ENCODE measurements at places on chromosomes 2 and 18. TPM values are rescaled to one million over a fixed set of nuclear protein-coding genes. Genes with fewer than 3 reads are reported as not detected.

DNA sequence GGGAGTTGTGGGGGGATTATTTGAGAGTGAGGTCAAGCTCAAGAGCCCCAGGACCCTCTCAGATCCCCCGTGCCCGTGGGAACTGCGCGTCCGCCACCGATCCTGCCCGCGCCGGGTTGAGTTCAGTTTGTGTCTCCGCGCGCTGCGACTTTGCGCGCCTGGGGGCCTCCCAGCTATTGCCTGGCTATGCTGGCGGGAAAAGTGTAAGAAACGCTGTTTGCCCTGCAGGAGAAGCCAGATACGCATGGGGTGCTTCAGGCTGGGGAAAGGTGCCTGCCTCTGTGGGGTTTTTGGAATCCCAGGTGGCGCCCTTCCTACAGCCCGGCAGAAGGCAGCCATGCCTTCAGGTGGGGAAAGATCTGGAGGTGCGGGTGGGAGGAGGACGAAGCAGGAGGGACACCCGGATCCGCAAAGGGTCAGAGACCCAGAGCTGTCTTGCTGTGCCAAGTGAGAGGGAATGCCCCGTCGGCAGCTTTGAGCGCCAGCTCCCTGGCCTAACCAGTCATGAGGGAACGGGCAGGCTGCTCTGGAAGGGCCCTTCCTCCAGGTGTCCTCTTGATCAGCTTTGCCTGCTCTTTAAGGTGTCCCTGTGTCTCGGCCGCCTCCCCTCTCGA lies 22.5 kb downstream of the TEX44 start:
- H3K36me3 ChIP-seq = no peaks in the 10 kb centered on the region
- no peaks in the 10 kb centered on the region for H3K27me3 ChIP-seq
- peak overlapping the region; percentile 92 for H3K4me3 ChIP-seq
- peak overlapping the region; percentile 95 for H3K27ac ChIP-seq
- no peak for DNase-seq

GRCh38 chr2:105969552-105969951 lies 224.5 kb downstream of the UXS1 start:
- peaks cover 2% of the 10 kb centered on the region for H3K36me3 ChIP-seq
- no peak for DNase-seq
- H3K27ac ChIP-seq = peak overlapping the region; percentile 45
- H3K4me1 ChIP-seq = peaks cover 10% of the 10 kb centered on the region
- H3K27me3 ChIP-seq = no peaks in the 10 kb centered on the region
- peak overlapping the region; percentile 61 for H3K4me3 ChIP-seq

- H3K4me1 ChIP-seq = peaks cover 13% of the 10 kb centered on the region
- H3K4me3 ChIP-seq = no peak overlapping the region
- DNase-seq = no peak
Observed at GRCh38 chr2:62055724-62056336, 140.1 kb upstream of the B3GNT2 start.

- no peaks in the 10 kb centered on the region for H3K4me1 ChIP-seq
- H3K36me3 ChIP-seq = no peaks in the 10 kb centered on the region
- H3K27ac ChIP-seq = no peak overlapping the region
- no peaks in the 10 kb centered on the region for H3K27me3 ChIP-seq
- DNase-seq = no peak
Observed at GRCh38 chr18:78833833-78834232, 145.8 kb upstream of the SALL3 start.

- no peaks in the 10 kb centered on the region for H3K36me3 ChIP-seq
- H3K27ac ChIP-seq = no peak overlapping the region
- H3K4me1 ChIP-seq = no peaks in the 10 kb centered on the region
- no peak overlapping the region for H3K4me3 ChIP-seq
- DNase-seq = no peak
Observed at GRCh38 chr2:136863468-136863867, 98.1 kb downstream of the THSD7B start.

GRCh38 chr18:62979176-62979575 lies 263.8 kb downstream of the PHLPP1 start:
- no peak overlapping the region for H3K4me3 ChIP-seq
- peaks cover 9% of the 10 kb centered on the region for H3K4me1 ChIP-seq
- no peaks in the 10 kb centered on the region for H3K27me3 ChIP-seq
- no peak for DNase-seq
- H3K27ac ChIP-seq = no peak overlapping the region
- H3K36me3 ChIP-seq = no peaks in the 10 kb centered on the region

DNA sequence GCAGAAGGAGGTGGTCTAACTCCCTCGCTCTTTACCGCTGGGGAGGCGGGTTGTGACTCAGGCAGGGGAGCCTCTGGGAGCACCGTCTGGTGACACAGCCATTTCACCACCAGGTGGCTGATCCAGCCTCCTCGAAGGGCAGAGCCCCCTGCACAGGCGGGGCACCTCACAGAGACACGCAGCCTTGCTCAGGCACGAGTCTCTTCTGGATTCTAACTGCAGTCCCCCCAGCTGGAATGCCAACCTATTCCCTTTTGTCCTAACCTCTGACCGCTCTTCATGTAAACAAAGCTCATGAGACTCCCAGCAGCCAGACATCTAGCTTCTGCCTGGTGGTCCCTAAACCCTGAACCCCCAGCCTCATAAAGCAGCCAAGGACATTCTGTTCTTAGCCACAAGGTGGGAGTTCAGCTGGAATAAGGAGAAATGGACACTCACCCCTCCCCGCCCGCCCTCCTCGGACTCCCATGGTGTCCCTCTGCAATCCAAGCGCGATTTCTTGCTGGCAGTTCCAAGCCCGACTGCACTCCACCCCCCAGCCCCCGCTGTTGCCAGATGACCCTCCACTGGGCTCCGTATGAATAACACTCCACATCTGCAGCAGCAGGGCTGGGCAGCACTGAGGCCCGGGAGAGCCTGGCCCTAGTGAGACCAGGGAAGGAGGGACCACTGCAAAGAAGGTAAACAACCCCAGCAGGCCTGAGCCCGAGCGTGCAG lies 84.3 kb downstream of the TNS1 start:
- peaks cover 5% of the 10 kb centered on the region for H3K4me1 ChIP-seq
- no peak for DNase-seq
- H3K27ac ChIP-seq = no peak overlapping the region
- no peaks in the 10 kb centered on the region for H3K36me3 ChIP-seq
- H3K4me3 ChIP-seq = no peak overlapping the region

GRCh38 chr2:164782323-164782722 lies 59.3 kb downstream of the COBLL1 start:
- H3K36me3 ChIP-seq = no peaks in the 10 kb centered on the region
- H3K4me3 ChIP-seq = no peak overlapping the region
- H3K27ac ChIP-seq = no peak overlapping the region
- no peak for DNase-seq

The SDC1 gene
- total RNA-seq = not detected

The TMEFF2 gene
- not detected for total RNA-seq

The LCT gene
- total RNA-seq = 0.07 TPM

The TANC1 gene
- total RNA-seq = 1.4 TPM
